PC-3 (cell line): ENCODE measurements at places on chromosomes 11 and 22.

GRCh38 chr11:79139900-79140299, 300.9 kb downstream of the TENM4 start:
- no peaks in the 10 kb centered on the region for H3K36me3 ChIP-seq
- no peaks in the 10 kb centered on the region for H3K27me3 ChIP-seq
- DNase-seq = no peak
- no peak overlapping the region for H3K27ac ChIP-seq
- H3K4me3 ChIP-seq = no peak overlapping the region
- H3K4me1 ChIP-seq = no peaks in the 10 kb centered on the region

- H3K27ac ChIP-seq = no peak overlapping the region
- peaks cover 55% of the 10 kb centered on the region for H3K27me3 ChIP-seq
- H3K4me3 ChIP-seq = no peak overlapping the region
- DNase-seq = no peak
- H3K4me1 ChIP-seq = 0 out of 2 replicates have a peak, but pooled peaks cover 6% of the 10 kb centered on the region
- no peaks in the 10 kb centered on the region for H3K36me3 ChIP-seq
These were observed 205.7 kb upstream of the NAV2 start for GRCh38 chr11:19506816-19507486.

DNA sequence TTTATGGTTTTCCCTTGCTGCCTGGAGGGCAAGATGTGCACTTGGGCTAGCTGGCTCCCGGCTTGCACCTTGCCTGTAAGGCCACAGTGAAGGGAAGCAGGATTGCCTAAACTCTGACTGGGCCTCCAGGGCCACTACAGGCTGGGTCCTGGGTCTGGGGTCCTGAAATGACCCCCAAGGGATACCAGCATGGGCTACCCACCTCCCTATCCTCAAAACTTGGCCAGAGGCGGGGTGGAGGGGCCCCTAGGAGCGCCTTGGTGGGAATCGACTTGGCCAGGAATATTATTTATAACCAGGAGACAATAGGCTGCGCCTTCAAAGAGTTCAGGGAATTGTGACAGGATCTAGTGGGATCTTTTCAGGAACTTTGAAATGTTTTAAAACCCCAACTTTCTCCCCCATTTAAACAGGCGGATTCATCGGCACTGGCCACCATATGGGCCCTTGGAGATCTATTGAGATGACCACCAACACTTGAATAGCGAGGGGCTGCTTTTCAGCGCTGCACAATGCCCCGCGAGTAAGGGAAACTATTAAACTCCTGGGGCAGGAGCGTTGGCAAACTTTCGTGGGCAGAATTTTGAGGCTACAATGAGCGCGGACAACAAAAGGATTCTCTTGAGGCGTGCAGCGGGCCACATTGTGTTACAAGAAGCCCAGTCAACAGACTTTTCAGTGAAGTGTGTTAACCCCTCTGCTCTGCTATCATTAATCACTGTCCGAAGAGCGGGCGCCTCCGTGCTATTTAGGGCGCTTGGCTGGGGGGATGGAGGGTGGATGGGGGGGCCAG, 15.2 kb downstream of the PAX6 start:
- H3K27ac ChIP-seq = no peak overlapping the region
- H3K27me3 ChIP-seq = no peaks in the 10 kb centered on the region
- no peak overlapping the region for H3K4me3 ChIP-seq
- no peak for DNase-seq
- H3K36me3 ChIP-seq = no peaks in the 10 kb centered on the region; the same call in 1 of the 2 replicates

DNA sequence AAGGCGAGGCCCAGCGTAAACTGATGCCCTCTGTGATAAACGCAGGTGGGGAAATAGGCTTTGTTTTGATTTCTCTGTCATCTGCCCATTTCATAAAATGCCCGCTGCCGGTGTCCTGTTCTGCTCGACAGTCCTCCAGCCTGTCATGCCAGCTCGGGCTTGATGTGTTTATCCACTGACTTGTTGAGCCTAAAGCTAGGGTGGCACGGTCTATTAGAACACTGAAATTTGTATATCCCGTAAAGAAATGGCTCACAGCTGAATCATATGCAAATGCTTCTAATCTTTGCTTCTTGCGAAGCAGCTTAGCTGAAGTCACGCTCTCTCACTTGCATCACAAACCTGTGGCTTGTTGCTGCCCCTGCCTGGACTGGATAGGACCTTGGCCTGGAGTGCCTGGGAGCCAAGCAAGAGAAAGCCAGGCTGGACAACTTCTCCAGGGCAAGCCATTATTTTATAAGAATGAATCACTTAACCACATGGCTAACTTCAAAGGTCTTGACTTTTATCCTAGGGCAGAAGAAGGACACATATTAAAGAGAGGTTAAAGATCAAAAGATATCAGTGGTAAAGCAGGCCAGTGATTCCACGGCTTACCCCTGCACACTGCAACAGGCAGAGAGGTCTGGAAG, 33.1 kb downstream of the EHF start:
- H3K27me3 ChIP-seq = no peaks in the 10 kb centered on the region
- peaks cover 52% of the 10 kb centered on the region for H3K4me1 ChIP-seq
- DNase-seq = peak; percentile 97
- peaks cover 51% of the 10 kb centered on the region for H3K36me3 ChIP-seq
